NT2/D1 (cell line): ENCODE measurements at places on chromosomes 1 and 21.

DNA sequence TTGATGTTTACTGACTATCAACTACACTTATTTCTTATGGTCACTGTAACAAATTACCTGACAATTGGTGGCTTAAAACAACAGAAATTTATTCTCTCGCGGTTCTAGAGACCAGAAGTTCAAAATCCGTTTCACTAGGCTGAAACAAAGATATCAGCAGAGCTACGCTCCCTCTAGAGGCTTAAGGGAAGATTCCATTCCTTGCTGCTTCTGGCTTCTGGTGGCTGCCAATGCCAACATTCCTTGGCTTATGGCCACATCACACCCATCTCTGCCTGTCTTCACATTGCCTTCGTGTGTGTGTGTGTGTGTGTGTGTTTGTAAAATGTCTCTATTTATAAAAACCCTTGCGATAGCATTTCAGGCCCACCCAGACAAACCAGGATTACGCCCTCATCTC is 66.4 kb downstream of the LMX1A start:
- no peak for DNase-seq

DNA sequence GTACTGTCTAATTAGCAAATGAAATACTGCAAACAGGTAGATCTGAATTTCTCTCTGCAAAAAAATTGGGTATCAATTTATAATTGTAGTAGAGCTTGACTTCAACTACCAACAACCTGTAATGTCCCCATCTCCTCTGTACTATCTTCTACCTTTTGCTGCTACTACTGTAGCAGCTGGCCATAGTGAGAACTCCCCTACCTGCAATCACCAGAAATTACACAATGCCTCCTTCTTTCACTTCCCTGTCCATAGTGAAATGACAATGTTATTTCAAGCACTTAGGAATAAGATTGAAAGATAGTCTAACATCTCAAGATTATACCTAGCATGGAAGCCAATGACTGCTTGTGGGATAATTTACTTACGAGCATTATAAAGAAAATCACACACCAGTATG is 100.4 kb downstream of the ACBD6 start:
- no peak for DNase-seq

GRCh38 chr1:169904834-169905233 is 11.1 kb upstream of the SCYL3 start:
- DNase-seq, result no peak

DNA sequence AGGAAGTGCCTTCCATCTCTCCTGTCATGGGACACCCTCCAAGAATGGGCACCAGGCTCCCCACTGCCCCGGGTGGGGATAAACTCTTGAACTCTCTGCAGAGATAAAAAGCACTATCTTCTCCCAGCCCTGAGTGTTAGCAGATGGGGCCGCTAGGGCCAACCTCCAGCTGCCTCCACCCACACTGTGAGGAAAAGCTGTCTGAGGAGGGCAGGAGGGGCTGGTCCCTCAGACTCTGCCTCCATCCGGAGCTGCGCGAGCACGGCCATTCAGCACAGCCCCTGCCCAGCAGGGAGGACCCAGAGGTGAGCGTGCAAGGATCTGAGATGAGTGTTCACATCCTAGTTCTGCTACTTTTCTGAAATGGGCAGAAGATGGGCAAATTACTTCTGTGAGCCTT is 51.8 kb upstream of the TRABD2B start:
- DNase-seq, result no peak

DNA sequence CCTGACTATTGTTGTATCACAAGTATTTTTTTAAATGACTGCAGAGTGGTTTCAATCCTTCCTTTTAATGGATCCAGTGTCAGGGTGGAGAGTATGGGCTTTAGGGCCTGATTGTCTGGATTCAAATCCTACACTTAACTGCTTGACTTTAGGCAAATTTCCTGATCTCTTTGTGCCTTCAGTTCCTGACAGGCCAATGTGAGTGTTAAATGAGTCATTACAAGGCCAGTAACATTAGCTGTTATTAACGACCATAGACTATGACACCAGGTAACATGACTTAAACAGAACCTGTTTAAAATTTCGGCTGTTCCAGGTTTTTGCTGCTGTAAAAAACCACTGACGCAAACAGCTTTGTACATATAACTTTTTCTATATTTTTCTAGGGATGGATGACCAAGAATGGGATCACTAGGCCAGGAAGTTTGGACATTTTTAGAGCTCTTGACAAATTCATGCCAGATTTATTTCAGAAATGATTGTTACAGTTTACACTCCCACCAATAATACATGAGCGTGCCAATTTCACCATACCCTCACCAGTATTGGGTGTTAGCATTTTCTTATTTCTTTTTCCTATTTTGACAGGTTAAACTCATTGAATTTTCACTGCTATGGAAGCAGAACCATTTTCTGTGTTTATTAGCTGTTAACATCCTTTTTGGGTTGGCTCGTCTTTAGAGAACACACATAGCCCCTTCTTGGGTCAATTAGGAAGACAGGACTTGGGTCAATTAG is 11.3 kb downstream of the ZNF362 start:
- DNase-seq, result no peak

DNA sequence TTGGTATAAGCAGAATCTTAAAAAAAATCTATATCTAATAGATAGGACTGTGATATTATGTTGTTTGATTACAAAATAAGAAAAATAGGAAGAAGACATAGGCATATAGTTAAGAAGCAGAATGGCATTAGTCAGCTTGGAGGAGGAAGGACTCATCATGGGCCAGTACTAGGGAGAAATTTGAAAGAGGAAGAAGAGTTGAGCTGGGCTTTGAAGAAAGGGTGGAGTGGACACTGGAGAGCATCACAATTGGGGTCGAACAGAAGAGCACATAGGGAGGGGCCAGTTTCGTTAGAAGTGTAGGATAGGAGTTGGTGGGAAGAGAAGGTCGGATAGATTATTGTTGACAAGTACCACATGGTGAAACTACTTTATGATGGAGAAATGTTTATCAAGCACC is 129.3 kb downstream of the CACHD1 start:
- no peak for DNase-seq

- DNase-seq, result no peak
These were observed 49.5 kb downstream of the DR1 start for GRCh38 chr1:93395195-93395594.

DNA sequence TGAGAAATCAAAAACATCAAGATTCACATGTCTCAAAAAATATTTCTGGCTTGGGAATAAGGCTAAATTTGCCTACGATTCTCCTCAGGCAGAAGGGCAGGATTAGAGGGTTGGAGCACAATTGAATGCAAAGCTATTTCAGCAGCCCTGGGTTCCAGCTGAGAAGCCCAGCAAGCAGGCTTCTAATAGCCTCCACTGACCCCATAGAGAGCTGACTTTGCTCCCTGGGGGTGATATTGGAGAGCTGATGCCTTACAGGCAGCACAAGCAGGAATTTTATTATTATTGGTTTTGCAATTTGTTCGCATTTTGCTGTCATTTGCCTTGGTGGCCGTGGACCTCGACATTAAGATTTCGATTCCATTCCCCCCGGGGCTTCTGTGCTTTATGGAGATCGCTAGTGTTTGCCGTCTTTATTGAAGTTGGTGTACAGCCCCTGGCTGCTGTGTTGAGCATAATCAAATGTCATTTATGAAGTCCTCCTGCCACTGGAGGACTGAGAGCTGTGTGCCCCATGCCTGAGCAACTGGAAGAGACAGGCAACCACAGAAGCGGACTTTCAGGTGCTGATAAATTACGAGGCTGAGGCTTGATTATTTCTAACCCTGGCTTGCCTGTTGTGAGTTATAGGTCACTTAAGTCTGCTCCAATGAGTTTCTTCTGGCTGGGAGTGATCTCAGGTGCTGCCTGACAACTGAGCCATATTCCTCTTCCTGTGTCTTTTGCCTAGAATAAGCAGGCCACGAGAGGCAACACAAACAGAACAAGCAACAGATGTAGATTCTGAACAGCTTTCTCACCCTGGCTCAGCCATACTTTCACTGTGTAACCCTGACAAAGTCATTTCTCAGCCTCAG is 518.4 kb upstream of the CAMK1G start:
- DNase-seq, result no peak

DNA sequence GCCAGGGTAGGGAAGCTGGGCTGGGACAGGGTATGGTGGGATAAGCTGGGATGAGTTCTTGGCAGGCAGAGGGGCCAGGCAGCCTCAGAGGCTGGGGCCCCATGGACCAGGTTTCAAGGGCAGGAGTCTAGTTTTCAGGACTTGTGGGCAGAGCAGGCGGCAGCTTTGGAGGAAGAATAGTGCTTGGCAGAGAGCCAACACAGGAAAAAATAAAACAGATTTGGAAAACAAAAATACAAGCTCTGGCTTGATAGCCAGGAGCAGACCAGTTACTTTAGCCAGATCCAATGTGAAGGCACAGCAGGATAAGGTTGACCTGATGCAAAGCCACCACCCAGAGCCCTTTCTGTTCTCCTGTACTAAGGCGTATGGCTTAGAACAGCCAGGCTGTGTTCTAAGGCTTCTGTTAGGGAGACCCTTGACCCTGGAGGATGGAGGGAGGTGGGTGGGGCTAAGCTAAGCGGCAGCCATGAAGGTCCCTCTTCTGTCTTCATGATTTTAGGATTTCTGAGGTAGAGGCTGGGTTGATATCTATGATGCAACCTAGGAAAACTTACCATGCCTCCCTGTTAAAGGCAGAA is 5.5 kb downstream of the TRAF5 start:
- DNase-seq, result no peak

- DNase-seq, result no peak
These were observed 201.0 kb upstream of the MAP1LC3C start for GRCh38 chr1:242199776-242200458.

- no peak for DNase-seq
These were observed 260.6 kb downstream of the SMYD3 start for GRCh38 chr1:246246430-246246829.

DNA sequence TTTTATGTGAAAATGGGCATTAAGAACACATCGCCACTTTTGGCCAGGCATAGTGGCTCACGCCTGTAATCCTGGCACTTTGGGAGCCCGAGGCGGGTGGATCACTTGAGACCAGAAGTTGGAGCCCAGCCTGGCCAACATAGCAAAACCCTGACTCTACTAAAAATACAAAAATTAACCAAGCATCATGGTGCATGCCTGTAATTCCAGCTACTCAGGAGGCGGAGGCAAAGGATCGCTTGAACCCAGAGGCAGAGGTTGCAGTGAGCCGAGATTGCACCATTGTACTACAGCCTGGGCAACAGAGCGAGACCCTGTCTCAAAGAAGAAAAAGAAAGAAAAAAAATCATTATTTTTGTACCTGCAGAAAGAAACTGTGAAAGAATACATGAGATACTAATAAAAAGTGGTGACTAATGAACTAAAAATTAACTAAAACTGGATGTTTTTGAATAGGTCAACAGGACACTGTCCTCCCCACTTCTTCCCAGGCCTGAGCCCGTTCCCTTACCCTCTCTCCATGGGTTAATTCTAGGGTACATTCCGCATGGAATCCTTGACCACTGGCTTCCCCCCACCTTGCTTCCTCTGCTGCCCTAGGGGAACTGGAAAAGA is 8.3 kb upstream of the TINAGL1 start:
- no peak for DNase-seq

DNA sequence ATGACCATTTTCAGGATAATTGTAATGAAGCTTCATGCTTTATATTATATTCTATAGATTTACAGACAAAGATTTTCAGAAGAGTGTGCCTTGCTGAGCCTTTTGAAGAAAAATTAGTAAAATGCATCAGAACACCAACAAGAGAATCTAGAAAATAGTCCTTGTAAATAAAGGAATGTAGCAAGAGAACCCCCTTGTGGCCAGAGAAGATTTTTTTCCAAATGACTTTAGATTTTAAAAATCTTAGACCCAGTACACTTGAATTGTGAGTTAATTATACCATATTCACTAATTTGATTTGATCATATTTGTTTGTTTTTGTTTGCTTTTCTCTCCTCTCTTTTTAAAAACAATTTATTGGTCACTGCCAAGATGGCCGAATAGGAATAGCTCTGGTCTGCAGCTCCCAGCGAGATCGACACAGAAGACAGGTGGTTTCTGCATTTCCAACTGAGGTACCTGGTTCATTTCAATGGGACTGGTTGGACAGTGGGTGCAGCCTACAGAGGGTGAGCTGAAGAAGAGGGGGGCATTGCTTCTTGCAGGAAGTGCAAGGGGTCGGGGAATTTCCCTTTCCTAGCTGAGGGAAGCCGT is 12.8 kb upstream of the IFI44L start:
- DNase-seq, result no peak

DNA sequence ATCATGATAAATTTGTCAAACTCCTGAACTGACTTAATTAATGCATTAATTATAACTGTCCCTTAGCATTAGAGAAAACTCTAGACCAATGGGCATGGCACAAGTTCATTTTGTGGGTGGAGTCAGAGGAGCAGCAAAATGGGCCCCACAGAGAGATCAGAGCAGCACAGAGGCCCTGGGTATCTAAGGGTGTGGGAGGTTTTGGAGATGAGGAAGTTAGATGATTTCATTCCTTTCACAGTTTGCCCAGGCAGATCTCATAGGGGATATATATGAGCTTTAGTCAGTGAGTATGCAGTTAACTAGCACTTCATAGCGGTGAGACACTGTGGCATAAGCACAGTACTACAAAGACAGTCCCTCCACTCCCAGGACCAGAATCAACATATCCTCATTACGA is 117.3 kb downstream of the MAB21L3 start:
- DNase-seq, result no peak

- no peak for DNase-seq
These were observed 10.1 kb upstream of the NTPCR start for GRCh38 chr1:232940262-232940661.

GRCh38 chr1:36927826-36928225 is 106.5 kb downstream of the GRIK3 start:
- no peak for DNase-seq

GRCh38 chr1:235127203-235127602 is 1.4 kb downstream of the TOMM20 start:
- DNase-seq, result no peak

DNA sequence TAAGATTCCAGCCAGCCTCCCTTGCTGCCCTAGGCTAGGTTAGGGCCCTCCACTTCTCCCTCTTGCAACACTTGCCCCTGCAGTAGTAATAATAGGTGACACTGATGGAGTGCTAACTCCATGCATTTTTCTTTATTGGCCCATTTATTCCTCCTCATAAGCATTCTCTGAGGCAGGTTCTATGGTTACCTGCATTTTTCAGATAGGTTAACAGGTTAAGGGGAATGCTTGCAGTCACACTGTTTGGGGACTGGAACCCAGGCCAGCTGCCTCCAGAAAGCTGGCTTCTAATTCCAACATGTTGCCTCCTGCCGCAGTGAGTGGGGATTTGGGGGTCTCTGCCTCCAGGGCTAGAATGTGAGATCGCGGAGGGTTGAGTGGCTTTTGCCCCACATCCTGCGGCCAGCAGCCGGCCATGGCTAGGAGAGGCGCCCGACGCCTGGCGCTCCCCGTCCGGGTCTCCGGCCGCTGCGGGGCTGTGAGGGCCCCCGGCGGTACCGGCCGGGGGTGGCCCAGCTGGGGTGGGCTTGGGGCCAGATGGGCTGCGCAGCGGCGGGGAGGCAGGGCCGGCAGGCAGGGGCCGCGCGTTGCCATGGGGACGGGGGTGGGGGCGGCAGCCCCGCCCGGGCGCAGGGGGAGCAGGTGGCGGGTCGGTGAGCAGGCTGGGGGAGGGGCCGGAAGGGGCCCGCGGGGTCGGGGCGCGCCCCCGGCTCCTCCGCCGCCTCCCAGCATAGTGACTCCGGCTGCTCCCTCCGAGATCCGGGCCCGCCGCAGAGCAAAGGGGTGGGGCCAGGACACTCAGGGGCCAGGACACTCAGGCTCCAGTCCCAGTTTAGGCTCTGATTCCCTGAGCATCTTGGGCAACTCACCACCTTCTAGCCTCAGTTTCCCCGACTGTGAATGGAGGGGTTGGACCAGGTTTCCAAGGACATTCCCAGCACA is 68.4 kb upstream of the SSBP3 start:
- no peak for DNase-seq
